Activated CD4-positive, alpha-beta T cell treated with anti-CD3 and anti-CD28 coated beads for 24 hours (primary cell): ENCODE measurements at places on chromosomes 1 and 21.

DNA sequence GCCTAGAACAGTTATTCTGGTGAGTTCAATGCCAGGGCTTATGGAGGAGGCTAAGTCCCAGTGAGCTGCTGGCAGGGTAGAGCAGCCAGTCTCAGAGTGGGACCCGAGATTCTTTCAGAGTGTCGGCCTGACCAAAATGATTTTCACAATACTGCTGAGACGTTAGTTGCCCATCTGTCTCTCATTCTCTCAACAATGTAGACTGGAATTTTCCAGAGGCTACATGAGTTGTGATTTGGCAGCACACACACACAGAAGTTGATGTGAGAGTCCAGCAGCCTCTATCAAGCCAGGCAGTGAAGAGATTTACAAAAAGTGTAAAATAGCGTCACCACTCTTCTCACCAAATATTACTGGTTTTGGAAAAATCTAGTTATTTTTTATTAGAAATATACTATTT lies 21.7 kb downstream of the CACNA1S start:
- DNase-seq = no peak

GRCh38 chr21:42389449-42389835 lies 6.4 kb downstream of the TMPRSS3 start:
- DNase-seq = no peak

- DNase-seq = no peak
Observed at GRCh38 chr1:203593143-203593542, 33.5 kb upstream of the ATP2B4 start.

GRCh38 chr1:65924471-65924870 lies 131.8 kb downstream of the PDE4B start:
- no peak for DNase-seq

- no peak for DNase-seq
Observed at GRCh38 chr21:28333578-28334075, 659.0 kb downstream of the LTN1 start.
